Osteoblast (primary cell): ENCODE measurements at places on chromosomes 12 and 14.
A peak's percentile ranks its signal among the peaks of the same experiment; 100 is the strongest.

GRCh38 chr12:62260733-62261683, 804 bp downstream of the USP15 start:
- DNase-seq, result peak; percentile 52

GRCh38 chr12:87812681-87813080, 216.5 kb downstream of the C12orf50 start:
- DNase-seq, result no peak

DNA sequence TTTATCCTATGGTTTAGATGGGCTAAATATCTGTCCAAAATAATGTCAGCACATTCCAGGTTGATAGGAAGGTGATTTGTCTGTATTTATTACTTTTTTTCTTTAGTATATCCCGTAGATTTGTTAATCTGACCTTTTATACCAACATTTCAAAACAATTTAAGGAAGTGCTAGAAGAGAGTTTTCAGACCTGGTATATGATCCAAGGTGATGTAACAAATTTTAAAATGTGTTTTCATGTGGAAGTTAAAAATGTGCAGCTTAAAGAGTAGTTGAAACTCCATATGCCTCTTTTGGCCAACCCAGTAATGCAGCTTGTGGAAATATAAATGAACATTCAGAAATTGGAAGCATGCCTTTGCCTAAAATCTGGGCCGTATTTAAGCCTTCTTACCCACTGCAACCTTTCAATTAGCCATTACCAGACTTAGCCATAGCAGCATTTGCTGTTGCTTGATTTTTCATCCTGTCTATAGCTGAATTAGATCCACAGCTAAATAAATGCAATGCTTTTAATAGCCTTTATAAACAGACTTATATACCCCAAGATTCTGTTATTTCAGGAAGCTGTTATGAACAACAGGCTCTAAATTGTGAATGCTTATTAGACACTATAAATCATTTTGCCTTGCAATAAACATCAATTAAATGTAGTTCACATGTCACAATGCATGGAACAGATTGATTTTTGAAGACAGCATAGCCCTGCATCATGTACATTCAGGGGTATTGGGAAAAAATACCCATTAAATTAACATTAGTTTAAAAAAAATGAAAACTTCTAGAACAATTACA, 271.2 kb downstream of the PDZRN4 start:
- no peak for DNase-seq

DNA sequence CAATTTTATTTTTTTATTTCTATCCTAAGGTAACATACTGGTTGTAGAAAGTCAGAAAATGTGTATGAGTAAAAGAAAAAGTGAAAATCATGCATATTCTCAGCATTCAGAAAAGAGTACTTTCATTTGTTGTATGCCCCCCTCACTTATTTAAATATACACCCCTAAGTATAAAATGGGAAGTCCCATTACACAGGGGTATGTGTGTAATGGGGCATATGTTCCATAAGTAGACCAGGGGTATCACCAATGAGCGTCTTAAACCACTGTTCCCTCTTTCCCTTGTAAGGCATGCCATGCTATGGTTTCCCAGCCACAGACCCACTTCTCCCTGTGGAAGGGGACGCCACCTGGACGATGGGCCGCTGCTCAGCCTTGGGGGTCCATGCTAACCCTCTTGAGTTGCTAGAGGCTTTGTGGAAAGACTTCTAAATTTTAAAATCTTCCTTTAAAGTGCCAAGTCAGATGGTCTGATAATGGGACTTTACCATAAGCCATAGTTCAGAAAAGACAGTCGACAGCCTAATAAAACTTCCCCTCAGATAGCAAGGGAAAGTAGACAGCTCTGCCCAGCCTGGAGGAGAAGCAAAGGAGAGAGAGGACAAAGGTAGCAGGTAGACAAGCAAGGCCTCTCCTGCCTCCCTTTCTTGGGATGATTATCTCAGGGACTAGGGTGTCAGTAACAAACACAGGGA, 118.2 kb downstream of the ZFP36L1 start:
- DNase-seq, result no peak

- peak; percentile 71 for DNase-seq
Observed at GRCh38 chr14:23441076-23441475, 5.6 kb upstream of the MYH7 start.

DNA sequence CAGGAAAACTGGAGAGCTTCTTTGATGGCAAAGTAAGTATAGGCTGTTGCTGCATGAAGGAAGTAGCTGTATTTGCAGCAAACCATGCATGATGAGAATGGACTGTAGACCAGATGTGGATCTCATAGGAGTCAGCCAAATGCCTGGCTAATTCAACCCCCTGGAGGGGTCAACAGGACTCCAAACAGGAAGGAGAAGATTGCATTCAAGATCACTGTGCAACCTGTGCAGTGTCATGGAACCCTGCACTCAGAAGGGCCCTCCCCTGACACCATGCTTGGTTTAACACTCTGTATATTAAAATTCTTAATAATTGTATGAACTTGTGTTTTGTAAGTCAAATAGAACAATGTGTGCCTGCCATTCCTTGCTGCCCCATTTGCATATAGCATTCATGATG, 225.1 kb upstream of the FSCB start:
- DNase-seq, result no peak

- peak; percentile 83 for DNase-seq
Observed at GRCh38 chr14:85529803-85530574, at the start of gene FLRT2. FLRT2 (plus strand) TSS chr14:85530144; CDS start chr14:85621515, 91,371 bp downstream.

- DNase-seq, result no peak
Observed at GRCh38 chr12:127560041-127560478, 706.9 kb upstream of the TMEM132C start.

GRCh38 chr14:27845902-27846301, 920.7 kb upstream of the FOXG1 start:
- no peak for DNase-seq

DNA sequence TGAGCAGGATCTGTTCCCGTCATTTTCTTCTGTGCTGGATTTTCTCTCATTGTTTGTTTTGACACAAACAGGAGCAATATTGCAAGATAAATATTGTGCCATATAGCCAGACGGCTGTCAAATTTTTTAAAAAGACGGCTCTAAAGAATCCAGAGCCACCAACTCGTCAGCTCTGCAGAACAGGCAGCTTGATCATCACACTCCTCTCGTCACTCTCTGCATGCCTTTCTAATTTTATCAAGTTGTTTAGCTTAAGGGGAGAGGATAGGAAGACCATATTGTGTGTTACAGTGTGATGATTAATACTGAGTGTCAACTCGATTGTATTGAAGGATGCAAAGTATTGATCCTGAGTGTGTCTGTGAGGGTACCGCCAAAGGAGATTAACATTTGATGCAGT, 562.8 kb downstream of the GALC start:
- no peak for DNase-seq
